ENCODE measurements at places on chromosomes 12 and 14.

GRCh38 chr12:106123551-106124081 lies 15.1 kb downstream of the NUAK1 start:
- DNase-seq, result no peak

- no peak for DNase-seq
These were observed 7.8 kb upstream of the AMN start for GRCh38 chr14:102914474-102915291.

DNA sequence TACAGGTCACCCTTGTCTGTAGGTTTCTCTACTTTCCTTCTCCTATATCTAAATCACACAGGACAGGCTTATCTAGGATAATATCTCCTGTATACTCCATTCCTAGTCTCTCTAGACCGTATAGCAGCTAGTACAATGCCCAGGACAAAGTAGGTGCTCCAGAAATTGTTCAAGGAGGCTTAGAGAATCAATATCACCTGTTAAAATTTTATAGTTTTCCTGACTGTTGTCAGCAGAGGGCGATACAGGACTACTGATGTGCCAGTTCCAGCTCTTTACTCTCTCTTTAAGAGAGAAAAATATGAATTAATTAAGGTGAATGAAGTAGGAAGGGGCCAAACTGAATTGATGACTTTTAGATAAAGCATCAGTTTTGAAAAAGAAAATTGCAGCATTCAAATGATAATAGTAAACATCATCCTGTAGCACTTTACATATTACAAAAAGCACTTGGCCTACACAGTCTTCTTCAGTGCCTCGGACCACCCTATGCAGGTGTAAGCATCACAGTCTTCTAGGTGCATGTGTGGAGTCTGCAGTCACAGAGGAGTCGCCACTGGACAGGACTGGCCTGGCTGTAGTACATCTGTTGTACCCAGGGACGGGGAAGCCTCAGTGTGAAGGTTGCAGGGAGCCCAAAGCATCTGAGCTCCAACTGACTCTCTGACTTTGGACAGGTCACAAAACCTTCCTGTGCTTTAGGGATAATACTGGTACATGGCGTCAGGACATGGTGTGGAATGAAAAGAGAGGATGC lies 61.9 kb upstream of the MAX start:
- DNase-seq, result no peak

DNA sequence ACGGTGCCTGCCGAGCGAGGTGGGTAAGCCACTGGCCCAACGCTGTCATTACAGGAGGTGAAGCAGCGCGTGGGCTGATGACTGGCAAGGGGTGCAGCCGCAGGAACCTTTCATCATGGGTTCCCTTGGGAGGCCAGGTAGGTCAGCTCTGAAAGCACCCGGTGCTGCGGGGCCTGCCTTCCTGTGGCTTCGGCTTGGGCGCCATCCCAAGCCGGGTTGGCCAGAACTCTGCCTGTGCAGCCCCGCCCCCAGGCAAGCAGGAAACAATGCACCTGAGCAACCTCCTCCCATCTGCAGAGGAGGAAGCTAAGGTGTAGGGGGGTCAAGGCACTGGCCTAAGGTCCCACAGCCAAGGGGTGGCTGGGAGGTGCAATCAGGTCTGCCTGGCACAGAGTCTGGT lies 20.0 kb upstream of the HHIPL1 start:
- no peak for DNase-seq

DNA sequence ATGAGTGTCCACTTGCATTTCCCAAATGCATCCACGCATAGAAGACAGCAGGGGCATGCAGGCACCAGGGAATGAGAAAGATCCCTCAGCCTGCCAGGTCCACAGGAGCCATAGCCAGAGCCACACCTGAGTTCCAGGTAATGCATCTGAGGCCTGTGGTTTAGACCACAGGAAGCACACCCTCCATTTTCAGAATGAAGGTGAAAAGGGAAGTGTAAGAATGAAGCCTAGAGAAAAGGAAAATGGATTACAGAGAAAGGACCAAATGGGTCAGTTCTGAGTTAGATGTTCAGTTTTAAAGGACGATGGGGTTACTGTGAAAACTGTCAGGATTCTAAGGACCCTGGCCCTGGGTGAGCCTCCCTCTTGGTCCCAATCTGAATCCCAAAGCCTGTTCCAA lies 1283.2 kb downstream of the TMEM121 start:
- no peak for DNase-seq

DNA sequence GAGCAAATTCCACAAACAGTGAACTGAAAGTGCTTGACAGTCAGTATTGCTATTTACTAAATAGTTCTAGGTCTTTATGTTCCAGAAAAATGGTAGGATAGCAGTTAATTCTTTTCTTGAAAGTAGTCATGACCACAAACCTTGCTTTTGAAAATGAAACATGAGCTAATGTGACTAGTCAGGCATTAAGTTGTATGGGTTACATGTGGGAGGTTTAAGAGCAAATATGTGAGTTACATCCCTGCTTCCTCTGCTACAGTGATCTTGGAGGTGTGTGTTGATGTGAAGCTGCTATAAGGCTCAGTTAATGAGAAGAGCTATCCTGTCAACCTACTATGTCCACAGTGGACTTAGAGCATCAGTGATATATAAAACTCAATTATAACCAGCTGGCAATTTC lies 741.6 kb downstream of the FSCB start:
- peak; percentile 32 for DNase-seq

- no peak for DNase-seq
These were observed 50.1 kb downstream of the KLRG1 start for GRCh38 chr12:9039397-9039977.

DNA sequence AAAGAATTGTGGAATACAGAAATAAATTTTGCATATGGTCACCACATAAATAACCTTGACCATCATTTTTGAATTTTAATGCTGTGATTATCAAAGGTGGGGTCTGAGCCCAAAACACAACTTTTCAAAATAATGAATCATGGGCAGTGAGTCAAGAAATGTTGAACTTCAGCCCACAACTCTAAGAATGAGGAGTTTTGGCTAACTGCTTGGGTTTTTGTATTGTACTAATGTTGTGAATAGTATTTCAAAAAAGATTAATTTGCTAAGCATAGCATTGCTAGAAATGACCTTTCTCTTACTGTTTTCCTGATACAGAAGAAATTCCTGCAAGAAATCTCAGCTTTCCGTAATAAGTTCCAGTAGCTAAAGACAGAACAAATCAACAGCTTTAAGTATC lies 24.4 kb upstream of the YARS2 start:
- no peak for DNase-seq

DNA sequence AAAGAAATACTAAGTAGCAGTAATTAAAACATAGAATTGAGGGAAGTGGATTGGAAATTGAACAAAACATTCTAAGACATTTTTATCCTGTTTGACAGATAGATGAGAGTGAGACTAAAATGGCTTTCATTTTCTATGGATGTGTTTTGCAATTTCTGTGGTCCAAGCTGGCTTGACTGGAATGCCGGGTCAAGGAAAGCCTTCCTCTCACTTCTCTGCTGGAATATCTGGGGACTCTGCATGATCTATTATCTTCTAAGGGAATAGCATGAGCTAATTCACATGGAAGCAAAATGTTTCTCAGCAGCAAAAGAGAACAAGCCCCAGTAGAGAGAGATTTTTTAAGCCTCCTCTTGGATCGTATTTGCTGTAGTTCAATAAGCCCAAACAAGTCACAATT lies 407.9 kb upstream of the ATXN7L3B start:
- no peak for DNase-seq

DNA sequence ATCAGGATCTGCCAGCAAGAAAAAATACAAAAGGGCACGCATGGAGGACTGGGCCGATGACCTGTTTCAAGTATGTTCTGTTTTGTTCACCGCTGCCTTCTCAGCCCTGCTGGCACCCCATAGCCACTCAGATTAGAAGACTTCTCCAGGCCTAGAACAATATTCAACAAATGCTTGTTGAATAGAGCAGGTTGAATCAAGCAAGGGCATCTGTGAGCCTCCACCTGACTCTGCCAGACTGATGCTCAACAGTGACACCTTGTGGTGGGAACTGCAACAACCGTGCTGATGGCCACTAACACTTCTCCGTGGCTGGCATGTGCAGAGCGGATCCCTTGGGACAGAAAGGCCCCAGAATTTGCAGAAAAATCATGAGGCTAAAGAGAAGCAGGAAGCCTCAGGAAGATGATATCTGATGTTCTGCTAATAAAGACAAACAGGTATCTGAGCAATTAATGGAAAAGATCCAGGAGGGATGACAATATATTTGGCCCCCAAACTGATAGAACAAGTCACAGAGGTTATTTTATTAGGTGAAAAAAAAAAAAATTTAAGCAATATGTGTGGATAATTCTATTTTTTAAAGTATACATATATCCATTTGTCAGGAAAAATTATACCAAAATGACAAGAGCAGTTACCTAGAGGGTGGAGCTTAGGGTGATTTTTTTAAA lies 114.3 kb downstream of the KSR2 start:
- no peak for DNase-seq

DNA sequence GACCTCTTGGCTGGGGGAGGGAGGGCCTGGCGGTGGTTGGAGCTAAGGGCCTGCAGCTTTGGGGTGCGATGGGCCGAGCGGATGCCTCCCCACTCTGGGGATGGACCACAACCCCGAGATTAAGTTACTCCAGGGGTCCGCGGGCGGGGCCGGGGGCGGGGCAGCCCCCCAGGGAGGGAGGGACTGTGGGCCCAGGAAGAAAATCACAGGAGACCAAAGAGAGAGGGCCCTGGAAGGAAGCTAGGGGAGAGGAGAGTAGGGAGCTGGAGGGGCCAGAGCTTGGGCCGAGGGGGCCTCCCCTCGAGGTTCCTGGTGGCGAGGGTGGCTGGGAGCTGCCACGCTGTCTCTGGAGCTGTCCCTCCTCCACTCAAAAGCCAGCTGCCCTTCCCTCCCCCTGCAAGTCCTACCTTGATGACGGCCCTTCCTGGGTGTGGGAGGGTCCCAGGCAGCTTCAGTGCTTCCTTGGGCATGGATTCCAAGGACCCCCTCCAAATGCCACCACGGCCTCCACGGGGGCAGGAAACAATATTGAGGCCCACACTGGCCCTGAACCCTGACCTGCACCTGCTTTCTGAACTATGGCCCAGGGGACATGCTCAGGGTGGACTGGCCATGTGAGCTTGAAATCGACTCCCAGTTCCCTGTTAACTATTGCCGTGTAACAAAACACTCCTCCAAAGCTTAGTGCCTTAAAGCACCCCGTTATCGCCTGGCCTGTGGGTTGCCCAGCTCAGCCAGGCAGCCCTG lies 610 bp upstream of the NUDT14 start:
- DNase-seq, result no peak
